AG09309 (cell line): ENCODE measurements at places on chromosomes 6 and 20.

GRCh38 chr6:36679043-36679833, 724 bp downstream of the CDKN1A start:
- DNase-seq, result no peak

GRCh38 chr6:13511913-13512717, 24.7 kb upstream of the GFOD1 start:
- no peak for DNase-seq

DNA sequence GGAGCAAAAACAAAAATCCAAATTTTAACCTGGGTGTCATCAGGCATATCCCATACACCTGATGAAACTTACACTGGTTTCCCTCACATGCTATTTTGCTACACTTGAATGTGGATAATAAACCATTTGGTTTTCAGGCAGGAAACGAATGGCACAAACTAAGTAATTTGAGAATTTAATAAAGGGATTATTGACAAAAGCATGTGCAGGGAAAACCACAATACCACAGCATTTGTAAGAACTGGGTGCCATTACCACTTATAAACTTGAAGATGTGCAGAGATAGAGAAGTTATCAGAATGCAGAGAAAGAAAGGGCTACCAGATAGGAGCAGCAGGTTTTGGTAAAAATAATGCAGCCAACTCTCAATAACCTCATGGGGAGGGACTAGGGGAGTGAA, 151.2 kb downstream of the RFX6 start:
- no peak for DNase-seq

DNA sequence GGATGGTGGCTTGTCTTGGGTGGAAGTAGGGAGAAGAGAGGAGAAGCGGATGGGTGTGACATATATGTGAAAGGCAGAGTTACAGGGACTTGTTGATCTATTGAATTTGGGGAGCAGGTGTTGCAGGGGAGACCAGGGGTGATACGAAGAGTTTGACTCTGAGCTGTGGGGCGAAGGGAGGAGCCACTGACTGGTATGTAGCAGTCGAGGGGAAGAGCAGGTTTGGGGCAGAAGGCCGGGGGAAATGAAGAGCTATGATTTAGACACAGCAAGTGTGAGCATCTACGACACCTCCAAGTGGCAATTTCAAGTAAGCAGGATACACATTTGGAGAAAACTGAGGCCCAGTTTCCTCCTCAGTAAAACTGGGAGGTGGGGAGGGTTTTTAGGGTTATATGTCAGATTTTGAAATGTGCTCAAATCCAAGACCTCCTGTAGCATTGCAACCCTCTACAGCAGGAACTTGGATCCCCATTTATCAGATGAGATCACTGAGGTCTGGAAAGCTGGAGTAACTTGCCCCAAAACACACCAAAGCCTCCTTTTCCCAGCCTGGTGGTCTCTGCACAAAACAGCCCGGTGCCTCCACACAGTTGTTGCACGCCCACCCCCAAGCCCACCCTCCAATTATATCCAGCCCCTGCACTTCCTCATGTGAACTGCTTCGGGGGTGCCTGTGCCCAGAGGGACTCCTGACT, 137.8 kb downstream of the PREX1 start:
- DNase-seq, result no peak

GRCh38 chr20:36301359-36302119, 4.6 kb upstream of the DLGAP4 start:
- no peak for DNase-seq

GRCh38 chr20:35226884-35227681, 593 bp downstream of the MMP24 start:
- no peak for DNase-seq

- DNase-seq, result no peak
These were observed 51.6 kb upstream of the MLIP start for GRCh38 chr6:54059683-54060082.

- no peak for DNase-seq
These were observed 38.5 kb upstream of the TGM6 start for GRCh38 chr20:2342243-2342642.

- no peak for DNase-seq
These were observed 16.0 kb upstream of the CCDC167 start for GRCh38 chr6:37515712-37516075.

DNA sequence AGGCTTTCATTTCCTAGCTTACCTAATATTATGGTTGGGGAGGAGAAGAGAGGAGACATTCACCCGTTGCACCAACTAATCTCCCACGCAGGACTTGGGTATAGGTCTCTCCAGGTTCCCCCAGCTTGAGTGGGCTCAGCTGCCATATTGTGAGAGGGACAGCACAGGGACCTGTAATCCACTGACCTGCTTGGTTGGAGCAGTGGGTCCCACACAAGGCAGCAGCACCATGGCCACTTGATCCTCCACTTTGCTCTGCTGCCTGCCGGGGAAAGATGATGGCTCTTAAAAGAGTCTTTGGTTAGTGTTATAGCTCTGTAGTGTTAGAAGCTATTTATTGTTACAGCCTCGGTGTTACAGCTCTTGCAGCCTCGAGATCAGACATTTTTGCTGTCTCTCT, 22.5 kb upstream of the ECHDC1 start:
- no peak for DNase-seq

- no peak for DNase-seq
These were observed 94.4 kb upstream of the FAM184A start for GRCh38 chr6:119172824-119173223.

DNA sequence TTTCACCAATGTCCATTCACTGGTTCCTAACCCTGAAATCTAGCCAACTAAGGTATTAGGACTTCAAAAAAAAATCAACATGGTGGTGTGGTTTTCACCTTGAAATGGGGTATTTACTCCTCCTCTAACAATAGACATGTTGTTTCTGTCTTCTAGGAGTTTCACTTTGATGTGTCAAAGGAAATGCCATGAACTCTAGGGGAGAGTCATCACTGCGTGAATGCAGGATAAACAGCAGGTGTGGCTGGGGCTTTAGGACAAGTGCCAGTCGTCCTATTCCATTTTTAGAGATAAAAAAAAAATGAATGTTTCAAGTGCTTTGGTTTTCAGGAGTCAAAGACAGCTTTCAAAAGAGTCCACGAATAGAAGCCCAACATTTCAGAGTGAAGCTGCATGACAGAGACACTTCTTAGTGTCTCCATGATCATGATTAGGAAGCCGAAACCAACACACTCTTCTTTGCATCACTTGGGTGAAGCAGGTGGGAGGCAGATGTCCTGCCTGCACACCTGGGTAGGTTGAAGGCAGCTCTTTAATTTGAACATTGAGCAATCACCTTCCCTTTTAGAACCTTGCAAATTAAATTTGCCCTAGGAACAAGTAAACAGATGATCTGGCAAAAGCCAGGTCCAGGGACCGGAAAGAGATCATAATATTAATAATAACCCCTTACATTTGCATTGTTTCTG, 328.5 kb upstream of the PRDM1 start:
- DNase-seq, result no peak

GRCh38 chr6:134714113-134714512, 235.8 kb downstream of the ALDH8A1 start:
- no peak for DNase-seq

DNA sequence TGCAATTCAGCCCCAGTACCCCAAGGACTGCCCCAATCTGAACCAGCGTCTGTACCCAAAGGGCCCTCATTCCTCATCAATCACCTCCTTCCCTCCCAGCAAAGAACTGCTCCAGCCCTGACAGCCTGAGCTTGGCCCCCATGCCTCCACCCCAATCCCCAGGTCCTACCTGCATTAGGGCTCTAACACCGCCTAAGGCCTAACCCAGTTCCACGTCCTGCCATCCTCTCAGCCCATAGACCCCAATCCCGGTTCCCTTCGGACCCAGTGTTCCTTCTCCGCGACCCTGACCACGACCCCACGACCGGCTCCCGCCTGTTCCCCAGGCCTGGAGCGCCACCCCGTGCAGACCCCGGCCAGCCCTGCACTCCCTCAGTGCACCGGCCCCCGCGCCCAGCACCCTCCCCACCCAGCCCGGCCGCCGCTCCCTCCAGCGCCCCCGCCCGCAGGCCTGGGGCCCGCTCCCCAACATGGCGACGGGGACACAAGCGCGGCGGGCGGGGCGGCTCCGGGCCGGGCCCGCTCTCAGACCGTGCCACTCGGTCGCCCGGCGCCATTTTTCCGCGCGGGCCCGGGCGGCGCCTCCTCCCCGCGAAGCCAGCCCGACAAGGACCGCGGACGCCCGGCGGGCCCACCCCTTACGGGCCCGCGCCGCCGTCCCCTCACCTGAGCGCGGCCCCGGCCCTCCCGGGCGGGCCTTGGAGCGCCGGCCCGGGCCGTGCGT, 483 bp downstream of the NCOA6 start:
- DNase-seq, result no peak

GRCh38 chr6:17700421-17701416, 6.0 kb downstream of the NUP153 start:
- no peak for DNase-seq

GRCh38 chr20:46588532-46589511, 38.4 kb upstream of the OCSTAMP start:
- no peak for DNase-seq

DNA sequence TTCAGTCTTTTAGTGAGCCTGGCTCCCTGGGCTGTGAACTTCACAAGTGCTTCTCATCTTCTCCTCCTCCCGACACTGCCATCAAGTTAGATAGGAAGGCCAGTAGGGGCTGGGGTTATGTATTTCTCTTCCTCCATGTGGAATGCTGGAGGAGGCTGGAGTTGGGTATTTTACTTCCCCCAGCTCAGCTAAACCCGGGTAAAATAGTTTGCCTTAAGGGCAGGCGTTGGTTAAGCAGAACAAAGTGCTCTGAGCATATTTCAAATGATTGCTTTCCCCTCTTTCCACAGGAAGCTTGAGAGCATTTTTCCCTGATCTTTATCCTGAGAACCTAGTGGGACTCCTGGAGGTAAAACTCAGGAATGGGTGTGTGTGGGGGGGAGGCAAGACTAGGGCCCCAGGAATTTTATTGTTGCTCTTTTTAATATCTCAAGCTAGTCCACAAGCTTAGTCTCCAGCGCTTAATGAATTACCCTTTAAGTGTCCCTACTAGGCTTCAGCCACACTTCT, 16.9 kb upstream of the SUPT3H start:
- DNase-seq, result no peak

DNA sequence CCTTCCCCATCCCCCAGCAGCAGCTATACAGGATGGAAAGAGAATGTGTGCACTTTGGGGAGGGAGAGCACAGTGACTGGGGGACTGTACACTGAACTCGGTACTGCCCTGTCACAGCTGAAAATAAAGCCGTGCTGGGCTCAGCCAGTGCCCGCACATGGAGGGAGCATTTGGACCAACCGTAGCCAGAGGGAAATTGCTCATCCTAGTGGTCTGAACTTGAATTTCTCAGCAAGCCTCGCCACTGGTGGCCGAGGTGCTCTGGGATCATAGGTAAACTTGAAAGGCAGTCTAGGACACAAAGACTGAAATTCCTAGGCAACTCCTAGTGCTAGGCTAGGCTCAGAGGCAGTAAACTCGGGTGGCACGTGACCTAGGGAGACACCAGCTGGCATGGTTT, 61.0 kb downstream of the DZANK1 start:
- no peak for DNase-seq

GRCh38 chr6:90274451-90275030, 22.1 kb downstream of the BACH2 start:
- DNase-seq, result no peak

DNA sequence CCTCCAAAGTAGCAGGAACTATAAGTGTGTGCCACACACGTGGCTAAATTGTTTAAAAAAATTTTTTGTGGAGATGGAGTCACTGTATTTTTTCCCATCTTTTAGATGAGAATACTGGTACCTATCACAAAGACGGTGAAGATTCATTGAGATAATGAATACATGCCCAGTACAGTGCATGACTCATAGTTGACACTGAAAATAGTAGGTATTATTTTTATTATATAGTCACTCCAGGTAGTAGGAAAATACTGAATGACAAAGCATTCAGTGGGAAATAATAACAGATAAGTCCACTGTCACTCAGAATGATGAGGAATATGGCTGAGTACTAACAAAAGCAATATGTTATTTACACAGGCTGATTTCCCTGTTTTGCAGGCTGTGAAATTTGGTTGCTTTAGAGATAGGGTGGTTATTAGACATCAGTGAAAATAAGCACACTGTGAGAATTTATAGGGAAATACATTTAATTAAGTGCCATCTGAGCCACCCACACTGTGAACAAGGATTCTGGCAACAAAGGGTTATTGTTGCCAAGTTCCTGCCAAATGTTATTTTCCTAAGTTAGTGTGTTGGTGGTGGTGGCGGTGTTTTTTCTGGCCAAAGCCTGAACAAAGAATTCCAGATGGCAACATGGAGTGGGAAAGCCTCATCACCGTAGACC, 129.8 kb upstream of the FOXQ1 start:
- DNase-seq, result no peak

GRCh38 chr6:39330476-39330875, 8.0 kb upstream of the KCNK16 start:
- no peak for DNase-seq

DNA sequence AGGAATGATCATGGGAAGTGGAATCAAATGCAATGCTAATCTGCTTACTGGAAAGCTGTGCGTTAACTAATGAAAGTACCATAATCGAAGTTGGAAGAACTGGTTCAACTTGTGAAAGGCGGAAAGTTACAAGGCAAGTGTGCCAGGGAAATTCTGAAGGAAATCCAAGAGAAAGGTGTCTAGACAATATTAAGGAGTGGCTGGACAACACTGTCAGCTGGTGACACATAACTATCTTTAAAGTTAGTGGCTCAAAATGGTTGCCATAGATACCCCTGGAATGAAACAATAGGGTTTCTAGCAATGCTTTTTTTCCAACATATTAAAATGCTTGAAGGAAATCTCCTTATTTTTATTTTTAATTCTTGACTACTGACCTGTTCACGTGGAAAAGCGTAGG, 90.4 kb downstream of the BMP2 start:
- no peak for DNase-seq

- DNase-seq, result peak; percentile 43
These were observed 6.0 kb upstream of the DSP start for GRCh38 chr6:7535498-7535897.

DNA sequence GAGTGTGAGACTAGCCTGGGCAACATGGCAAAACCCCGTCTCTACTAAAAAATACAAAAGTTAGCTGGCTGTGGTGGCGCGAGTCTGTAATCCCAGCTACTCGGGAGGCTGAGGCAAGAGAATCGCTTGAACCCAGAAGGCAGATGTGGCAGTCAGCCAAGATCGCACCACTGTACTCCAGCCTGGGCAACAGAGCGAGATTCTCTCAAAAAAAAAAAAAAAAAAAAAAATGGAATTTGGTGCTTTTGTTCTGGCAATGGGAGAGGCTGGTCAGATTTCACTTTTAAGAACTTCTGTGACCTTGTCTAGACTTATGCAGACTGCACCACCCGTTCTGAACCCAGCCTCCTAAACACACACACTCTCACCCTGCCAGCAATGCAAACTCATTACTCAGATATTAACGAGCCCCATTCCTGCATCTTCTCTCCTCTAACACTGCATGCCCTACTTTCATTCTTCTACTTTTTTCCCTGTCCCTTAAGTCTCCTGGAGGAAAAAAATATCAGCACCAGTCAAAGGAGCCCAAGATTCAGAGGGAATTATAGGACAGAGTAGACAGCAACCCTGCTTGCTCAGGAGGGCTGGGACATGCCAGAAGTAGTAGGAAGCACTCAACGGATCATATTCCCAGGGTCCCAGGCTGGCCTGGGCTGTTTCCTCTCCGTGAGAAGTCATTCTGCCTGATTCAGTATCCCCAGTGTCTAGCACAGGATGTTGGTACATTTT, 4.4 kb downstream of the MOCS1 start:
- peak; percentile 46 for DNase-seq

- no peak for DNase-seq
These were observed 69.6 kb downstream of the PYGB start for GRCh38 chr20:25317351-25318075.
